ENCODE measurements at places on chromosomes 3 and 15.
A peak's percentile ranks its signal among the peaks of the same experiment; 100 is the strongest.

- no peak for DNase-seq
These were observed 309.9 kb downstream of the CLSTN2 start for GRCh38 chr3:140244893-140245292.

- no peak for DNase-seq
These were observed 34.8 kb downstream of the LRRFIP2 start for GRCh38 chr3:37139567-37140052.

DNA sequence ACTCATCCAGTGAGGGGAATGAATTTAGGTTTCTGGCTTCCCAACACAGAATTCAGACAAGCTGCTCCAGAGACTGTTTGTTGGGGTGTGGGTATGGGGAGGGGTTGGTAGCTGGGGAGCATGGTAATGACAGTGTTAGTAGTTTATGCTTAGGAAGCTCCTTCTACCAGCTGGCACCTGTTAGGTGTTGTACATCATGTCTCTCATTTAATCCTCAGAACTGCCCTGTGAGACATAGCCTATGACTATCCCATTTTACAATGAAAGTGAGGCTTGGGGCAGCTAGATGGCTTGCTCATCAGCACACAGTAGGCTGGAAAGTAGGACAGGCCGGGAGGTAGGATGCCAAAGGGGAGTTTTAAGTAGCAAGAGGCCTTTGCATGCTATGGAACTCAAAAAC lies 2.5 kb downstream of the EIF4E3 start:
- DNase-seq: no peak

DNA sequence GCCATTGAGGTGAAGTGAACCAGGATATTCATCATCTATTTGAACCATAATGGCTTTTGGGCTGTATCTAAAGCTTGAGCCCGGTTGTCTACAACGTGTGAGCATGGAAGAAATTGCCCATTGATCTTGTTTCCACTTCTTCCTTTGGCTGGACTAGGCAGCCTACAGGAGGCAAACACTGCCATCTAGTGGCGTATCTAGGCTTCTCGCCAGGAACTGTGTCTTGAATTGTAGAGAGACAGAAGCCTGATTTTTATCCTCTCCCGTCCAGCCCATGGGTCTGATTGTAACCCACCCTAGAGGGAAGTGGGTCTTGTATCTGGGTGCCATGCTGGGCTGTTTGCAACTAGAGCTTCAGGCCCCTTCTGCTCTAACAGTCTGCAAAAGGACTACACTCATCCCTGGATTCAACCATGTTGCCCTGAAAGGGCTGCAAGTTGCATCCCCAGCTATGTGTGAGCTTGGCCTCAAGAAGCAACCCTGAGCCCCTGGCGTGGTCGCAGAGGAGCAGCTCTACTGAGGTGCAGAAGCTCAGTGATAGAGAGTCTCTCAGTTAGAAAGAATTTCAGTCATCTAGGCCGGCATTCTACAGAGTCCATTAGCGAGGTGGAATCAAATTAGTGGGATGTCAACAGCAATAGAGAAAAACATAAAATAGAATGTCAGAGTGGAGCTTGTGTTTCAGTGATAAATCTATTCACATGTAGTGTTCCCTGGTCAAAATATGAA lies 170.2 kb upstream of the UMPS start:
- DNase-seq: peak; percentile 11

- DNase-seq: no peak
These were observed 27.4 kb upstream of the BOC start for GRCh38 chr3:113183748-113184661.

GRCh38 chr3:58531956-58532355 lies 5.0 kb downstream of the ACOX2 start:
- no peak for DNase-seq

DNA sequence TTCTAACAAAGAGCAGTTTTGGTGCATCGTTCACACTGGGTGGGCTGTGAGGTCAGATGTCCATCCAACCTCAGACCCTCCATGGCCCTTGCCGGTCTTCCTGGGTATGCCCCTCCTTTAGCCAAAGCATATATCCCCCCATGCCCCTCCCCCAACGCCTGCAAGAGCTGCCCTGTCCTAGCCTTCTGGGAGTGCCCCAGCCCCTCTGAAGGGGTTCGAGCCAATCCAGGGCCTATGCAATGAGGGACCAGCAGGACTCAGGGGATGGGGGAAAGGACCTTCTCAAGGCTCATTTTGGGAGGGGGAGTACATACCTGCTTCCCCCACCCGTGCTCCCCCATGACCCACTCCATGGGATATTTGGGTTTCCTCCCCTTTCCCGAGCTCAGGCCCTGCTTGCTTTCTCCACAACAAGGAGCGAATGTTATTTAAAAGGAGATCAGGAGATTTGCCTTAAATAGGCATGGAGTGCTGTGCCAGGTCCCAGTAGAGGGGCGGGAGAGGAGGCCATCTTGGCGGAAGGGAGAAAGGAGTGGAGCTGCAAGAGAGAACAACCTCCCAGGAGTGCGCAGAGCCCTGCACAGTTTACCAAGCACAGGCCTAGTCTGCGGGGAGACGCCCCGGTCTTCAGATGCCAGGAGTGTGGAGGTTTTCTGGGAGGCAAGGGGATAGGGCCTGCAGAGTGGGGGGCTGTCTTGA lies 18.2 kb downstream of the PIF1 start:
- no peak for DNase-seq

DNA sequence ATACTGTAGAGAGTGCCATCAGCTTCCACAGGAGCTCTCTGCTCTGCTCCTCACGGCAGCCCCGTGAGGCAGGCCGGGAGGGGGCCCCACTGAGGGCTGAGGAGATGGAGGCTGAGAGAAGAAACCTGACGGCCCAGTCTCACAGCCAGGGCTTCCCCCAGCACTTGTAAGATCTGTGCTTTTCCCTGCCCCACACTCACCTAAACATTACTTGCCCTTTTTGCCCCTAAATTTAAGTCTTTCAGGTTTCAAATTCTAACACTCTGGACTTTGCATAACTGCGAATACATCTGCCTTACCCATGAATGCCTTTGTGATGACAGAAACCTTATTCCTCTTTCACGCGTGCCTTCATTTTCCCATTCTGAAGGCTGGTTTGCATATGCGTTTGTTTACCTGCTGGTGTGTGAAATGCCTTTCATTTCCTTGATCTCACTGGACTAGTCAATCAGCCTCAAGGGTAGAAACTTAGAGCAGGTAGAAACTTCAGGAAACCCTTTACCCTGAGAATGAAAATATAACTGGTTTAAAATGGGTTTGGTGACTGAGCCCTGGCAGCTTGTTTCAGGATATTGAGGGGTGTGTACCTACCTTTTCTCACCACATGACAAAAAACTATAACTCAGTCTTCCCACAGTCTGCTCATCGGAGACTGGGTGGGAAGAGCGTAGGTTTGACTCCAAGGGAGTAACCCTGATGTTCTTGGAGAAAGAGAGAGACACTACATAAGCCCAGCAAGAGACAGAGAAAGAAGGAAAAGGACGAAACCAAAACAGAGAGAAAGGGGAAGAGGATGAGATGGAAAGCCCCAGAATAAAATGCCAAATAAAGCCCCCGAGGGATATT lies 20.1 kb downstream of the SLC12A8 start:
- no peak for DNase-seq

DNA sequence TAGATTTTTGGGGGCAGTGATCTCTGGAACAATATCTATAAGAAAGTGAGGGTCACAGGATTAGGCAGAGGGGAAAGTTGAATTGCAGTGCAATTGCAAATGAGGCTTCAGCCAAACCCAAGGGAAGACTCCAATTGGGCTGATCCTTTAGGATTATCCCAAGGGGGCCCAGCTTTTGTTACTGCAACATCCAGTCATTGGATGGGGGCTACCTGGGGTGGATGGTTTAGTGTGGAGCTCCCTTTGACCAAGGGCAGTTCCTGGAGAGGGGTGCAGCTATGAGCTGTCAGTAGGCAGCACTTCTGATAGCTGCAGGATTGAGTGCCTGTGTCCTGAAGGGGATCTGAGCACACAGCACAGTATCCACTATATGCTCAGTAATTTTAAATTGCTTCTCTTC lies 355.2 kb upstream of the AZI2 start:
- DNase-seq: no peak

- no peak for DNase-seq
These were observed 7.6 kb downstream of the EPHB3 start for GRCh38 chr3:184568924-184569829.

- DNase-seq: no peak
These were observed 2.9 kb upstream of the FYTTD1 start for GRCh38 chr3:197746801-197747237.

- DNase-seq: no peak
These were observed 35.4 kb upstream of the ZNF385D start for GRCh38 chr3:21786438-21786797.

DNA sequence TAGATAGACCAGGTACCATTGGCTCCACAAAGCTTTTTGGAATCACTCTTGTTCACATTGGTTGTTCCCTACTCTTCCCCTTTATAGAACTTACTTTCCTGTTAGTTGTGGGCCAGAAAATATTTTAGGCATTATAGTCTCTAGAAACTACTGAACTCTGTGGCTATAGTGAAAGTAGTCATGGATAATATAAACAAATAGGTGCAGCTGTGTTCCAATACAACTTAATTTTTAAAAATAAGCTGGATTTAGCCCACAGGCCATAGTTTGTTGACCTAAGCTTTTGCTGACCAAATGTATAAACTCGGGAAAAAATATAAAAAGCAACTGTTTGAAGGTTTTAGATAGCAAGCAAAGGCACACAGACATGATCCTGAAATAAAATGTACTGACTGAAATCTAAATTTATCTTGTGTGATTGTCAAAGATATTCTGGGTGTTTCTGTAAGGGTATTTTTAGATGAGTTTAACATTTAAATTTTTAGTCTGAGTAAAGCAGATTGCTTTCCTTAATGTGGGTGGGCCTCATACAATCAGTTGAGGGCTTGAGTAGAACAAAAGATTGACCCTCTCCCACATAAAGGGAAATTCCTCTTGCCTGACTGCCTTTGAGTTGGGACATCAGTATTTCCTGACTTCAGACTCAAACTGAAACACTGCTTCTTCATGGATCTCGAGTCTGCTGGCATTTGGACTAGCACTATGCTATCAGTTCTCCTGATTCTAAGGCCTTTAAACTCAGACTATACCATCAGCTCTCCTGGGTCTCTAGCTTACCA lies 13.2 kb downstream of the IQCB1 start:
- no peak for DNase-seq

DNA sequence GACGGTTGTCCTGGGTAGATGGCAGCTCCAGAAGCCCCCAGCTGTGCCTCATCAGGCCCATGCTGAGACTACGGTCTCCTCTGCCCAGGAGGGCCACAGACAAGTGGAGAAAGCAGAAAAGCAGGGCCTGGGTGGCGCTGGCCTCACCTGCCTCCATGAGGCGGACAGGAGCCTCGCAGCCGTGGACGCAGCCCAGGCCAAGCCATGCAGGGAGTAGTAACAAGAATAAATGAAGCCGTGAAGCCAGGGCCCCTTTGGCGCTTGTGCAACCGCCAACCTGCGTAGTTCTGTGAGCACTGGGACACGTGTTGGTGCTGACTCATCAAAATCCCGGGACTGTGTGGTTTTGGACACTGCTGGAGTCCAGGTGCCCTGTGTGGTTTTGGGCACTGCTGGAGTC lies 12.3 kb upstream of the MUC4 start:
- DNase-seq: no peak

DNA sequence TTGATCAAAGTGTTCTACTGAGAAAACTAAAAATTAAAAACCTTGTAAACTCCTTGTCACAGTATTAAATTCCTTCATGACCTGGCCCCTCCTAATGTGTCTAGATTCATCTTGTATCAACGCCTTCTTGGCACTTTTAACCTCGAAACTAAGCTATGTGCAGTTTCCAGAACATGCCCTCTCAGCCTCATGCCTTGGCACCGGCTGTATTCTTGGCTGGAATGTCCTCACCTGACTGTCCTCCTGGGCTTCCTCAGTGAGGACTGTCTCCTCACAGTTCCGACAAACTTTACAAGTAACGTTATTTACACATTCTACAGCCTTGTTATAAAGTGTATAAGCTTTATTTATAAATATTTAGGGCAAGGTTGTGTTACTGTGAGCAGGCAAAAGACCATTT lies 196.5 kb upstream of the SLC2A2 start:
- no peak for DNase-seq

GRCh38 chr3:159866201-159866746 lies 122.4 kb upstream of the IL12A start:
- no peak for DNase-seq

DNA sequence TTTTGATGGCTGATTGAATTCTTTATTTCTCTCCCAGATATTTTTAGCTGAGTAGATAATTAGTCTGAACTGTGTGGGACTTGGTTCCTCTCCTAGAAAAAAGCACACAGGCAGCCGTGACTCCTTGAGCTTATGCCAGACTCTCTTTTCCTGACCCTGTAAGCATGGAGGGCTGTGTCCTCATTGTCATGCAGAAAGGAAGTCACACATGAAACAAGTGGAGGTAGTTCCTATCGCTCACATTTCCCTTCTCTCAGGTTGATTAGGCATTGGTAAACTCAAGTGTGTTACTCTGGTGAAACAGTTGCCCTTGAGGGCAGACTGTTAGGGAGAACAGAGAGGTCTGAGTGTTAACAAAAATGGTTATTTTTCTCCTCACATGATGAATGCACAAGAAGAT lies 6.3 kb upstream of the RTP4 start:
- DNase-seq: no peak

DNA sequence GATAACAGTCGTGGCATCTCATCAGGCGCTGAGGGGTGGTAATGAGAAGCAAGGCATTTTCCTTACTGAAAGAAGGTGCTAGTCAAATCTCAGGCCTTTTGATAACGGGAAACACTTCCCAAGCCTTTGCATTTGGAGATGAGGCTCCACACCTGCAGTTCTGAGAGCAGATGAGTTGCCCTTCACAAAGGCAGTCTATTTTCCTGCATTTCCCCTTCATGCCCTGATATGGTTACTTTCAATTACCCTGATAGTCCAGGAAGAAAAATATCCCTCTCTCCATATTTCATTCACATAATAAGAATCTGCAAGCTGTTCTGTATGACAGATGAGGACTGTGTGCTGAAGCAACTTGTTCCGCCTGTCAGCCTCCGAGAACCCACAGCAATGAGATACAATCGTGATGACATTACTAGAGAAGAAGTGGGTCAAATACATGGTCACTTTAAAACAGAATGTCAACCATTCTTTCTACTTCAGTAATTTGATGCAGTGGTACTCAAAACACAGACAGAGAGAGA lies 25.0 kb downstream of the FHIT start:
- no peak for DNase-seq

GRCh38 chr15:25739687-25740121 lies 123.4 kb downstream of the ATP10A start:
- no peak for DNase-seq

All from T-helper 17 cell (primary cell).